ENCODE measurements at places on chromosomes 11 and 22. TPM values are rescaled to one million over a fixed set of nuclear protein-coding genes. Genes with fewer than 3 reads are reported as not detected.

GRCh38 chr11:77619576-77620198 is 17.9 kb downstream of the CLNS1A start:
- peak; percentile 69 for DNase-seq

BEST1 gene
- total RNA-seq = 1.4 TPM

DBX1 gene
- total RNA-seq = not detected

GRCh38 chr11:83120327-83120726 is 36.6 kb upstream of the PCF11 start:
- peak; percentile 78 for DNase-seq

DNA sequence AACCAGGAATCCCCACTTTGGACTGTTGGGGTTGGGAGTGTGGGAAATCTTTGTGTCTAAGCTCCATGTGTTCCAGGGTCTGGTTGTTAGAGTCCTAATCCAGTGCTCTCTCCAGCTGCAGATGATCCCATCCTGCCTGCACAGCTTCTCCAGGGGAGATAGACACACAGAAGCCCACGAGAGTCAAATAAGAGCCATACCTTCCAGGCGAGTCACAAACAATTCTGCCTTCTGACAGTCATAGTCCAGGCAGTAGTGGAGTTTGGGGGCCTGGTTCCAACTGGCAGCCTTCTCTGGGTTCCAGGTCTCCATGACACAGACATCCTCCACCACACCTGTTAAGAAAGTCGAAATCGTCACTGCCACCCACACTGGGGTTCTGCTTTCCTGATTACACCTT is 32.1 kb downstream of the SYT13 start:
- peak; percentile 16 for DNase-seq

GRCh38 chr11:102773386-102773785 is 7.0 kb downstream of the MMP10 start:
- DNase-seq = no peak

DNA sequence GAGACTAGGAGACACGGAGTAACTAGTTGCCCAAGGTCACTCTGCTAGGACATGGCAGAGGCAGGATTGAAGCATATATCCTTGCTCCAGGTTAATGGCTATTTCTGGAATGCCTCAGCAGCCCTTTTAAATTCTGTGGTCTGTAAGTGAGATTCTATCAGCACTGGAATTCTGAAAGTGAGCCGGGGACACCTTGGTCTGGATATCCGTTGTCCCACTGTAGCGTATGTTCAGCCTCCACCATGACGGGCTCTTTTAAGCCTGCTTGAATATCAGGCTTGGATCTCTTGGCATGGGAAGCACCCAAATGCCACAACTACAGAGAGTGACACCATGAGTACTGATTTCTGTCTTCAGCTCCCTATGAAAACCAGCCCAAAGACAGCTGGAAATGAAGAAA is 254.4 kb downstream of the OPCML start:
- DNase-seq = no peak

DNA sequence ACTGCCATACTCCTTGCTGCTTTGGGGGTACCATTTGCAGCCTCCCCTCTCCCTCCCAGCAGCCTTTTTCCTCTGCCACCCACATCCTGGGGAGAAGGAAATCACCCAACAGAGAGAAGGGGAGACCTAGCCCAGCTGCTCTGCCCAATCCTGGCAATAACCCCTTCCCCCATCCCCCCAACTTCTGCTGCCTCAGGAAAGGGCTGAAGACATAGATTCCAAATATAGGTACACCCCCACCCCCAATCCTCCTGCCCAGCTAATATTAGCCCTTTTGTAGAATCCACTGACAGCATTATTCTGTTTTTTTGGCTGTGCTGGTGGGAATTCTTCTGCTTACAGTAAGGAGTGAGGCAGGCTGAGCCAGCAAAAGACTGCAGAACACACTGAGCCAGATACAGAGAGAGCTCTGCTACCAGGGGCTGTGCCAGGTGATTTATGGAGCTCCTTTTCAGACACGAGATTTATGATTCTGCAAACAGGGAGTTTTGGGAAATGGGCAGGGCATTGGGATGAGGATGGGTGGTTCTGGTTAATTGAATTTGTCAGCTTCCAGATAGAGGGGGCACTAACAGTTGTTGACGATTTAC is 164.0 kb downstream of the TENM4 start:
- DNase-seq = no peak

DNA sequence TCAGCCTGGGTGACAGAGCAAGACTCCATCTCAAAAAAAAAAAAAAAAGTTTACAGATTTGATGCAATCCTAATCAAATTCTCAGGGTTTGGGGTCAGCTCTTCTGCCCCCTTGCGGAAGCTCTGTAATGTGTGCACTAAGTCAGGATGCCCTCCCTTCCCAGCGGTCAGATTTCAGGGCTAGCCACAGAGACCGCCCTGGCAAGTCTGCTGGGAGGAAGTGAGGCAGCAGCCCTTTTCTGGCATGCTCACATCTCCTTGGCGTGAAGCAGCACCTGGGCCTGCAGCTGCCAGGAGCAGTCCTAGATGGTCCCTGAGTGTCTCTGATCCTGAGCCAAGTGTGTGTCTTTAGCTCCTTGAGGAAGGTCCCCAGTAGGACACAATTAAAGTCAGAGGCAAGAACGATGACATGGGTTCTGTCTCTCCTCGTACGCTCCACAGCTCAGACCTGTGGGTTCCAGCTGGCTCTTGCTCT is 10.9 kb upstream of the APOBEC3C start:
- peak; percentile 80 for DNase-seq
